ENCODE measurements at places on chromosomes 2 and 18. TPM values are rescaled to one million over a fixed set of nuclear protein-coding genes. Genes with fewer than 3 reads are reported as not detected.

GRB14 gene
- total RNA-seq = 4.8 TPM

DNA sequence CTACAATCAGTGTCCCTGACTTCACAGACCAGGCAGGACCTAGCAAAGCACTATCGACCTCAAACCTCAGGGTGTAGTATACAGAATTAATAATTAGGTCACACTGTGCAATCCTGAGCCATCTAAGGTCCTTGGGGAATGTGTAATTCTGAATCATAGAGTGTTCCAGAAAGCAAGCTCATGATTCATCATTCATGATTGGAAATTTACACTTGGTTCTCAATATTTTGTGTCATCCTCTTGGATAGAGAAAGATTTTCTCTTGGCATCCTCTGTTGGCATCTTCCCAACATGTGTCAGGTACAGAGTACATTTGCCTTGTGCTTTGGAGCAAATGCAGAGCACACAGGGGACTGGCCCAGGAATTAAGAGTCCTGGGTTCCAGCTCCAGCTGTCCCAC is 245.0 kb upstream of the NT5C1B start:
- peak; percentile 72 for DNase-seq

DNA sequence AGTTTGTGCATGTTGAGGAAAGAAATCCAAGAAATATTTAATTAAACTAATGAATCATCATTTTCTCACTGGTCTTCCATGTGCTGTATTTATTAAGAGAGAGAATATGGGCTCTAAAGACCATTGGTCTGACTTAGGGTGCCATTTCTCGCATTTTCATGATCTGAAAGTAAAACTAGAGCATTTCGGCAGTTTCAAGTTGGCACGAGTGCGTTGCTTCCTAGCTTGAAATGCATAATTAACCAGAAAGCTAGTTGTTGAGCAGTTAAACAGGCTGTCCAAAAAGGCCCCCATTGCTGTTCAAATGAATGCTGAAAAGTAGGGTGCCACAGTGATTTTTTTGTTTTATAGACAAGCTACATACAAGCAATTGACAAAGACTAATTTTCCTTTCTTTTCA is 47.4 kb downstream of the SLC8A1 start:
- no peak for DNase-seq

- DNase-seq = peak; percentile 70
Observed at GRCh38 chr2:218733171-218734021, 22.8 kb downstream of the TTLL4 start.

- no peak for DNase-seq
Observed at GRCh38 chr18:59597049-59597448, 100.2 kb downstream of the CCBE1 start.

GRCh38 chr18:63676526-63677323 is 15.0 kb upstream of the SERPINB3 start:
- DNase-seq = no peak

- DNase-seq = no peak
Observed at GRCh38 chr2:167177196-167177595, 288.9 kb downstream of the XIRP2 start.

DNA sequence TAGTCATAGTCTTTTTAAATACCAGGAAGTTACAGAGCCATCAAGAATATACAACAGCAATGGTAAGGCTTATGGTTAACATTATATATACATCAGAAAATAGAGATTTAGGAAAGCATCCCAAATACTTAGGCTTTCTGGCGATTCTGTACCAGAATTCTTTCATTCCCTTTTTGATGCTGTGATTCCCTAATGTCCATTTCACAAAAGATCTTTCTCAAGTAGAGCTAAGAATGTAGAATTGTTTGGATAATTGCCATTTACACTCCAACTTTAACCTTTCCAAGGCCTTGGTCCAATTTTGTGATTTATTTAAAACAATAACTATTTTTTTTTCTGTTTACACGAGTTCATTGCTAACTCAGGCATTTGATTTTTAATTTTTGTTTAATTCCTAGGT is 422.2 kb downstream of the MTX2 start:
- no peak for DNase-seq

DNA sequence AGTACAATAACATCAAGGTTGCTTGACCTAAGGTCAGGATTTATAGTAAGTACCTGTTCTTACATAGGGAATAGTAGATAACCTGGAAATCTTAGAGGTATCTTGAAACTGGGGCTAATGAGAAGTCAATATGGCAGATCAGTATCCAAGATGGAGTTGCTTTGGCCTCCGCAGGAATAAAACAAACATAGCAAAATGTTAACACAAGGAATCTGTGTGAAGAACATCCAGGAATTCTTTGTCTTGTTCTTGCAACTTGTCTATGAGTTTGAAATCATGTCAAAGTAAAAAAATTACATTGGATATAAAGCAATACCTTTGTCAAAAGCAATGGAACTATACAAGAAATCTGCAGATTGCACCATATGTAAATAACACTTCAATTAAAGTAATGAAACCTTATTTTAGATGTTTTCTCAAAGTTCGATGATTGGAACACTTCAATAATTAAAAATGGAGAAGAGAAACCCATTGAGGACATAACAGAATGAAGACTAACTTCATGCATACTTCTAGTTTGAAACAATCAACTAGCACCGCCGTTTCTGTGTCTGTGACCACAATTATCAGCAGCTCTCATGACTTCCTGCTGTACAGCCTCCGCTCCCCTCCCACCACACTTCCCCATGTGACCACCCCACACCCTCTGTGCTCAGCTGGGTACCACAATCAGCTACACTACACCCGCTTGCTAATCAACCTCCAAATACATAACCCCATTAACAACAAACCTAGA is 27.6 kb downstream of the C2orf76 start:
- peak; percentile 13 for DNase-seq

DNA sequence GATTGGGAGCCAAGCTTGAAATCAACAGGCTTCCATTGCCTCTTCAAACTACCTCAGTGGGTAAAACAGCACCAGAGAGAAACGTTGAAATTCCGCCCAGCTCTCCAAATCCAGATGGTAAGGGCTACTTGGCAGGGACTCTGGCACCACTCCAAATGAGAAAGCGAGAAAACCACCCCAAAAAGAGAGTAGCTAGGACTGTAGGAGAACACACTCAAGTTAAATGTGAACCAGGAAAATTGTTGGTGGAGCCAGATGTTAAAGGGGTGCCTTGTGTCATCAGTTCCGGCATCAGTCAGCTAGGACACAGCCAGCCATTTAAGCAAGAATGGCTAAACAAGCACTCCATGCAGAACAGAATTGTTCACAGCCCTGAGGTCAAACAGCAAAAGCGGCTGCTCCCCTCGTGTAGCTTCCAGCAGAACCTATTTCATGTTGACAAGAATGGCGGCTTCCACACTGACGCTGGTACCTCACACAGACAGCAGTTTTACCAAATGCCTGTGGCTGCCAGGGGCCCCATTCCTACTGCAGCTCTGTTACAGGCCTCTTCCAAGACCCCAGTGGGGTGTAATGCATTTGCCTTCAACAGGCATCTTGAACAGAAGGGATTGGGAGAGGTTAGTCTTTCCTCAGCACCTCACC is 167.3 kb downstream of the ASXL3 start:
- no peak for DNase-seq

DNA sequence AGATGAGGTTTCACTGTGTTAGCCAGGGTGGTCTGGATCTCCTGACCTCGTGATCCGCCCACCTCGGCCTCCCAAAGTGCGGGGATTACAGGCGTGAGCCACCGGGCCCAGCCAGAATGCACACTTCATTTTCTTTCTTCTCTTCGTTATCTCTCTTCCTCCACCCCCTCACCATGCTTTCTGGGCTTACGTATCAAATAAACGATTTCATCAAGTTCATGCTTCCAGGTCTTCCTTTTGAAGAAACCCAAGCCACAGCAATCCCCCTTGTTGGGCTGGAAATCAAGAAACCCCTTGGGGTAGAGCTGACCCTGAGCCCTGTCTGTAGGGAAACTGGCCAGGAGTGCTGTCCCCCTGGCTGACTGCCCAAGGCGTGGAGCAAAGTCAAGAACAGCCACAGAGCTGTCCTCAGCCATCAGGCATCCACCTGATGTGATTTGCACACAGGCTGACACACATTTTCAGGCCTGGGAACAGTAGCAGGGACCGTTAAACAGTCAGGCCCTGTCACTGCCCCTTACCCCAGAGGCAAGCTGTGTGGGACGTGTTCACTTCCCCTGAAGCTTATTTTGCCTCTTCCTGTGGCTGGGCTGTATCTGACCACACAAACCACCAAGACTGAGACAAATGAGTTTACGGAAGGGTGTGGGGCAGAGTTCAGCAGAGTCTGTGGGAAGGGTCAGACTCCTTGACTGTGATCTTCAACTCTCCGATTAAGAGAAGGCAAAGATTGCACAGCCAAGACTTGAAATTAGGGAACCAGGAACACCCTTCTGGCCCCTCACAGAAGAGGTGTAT is 15.1 kb upstream of the NMUR1 start:
- peak; percentile 41 for DNase-seq

DNA sequence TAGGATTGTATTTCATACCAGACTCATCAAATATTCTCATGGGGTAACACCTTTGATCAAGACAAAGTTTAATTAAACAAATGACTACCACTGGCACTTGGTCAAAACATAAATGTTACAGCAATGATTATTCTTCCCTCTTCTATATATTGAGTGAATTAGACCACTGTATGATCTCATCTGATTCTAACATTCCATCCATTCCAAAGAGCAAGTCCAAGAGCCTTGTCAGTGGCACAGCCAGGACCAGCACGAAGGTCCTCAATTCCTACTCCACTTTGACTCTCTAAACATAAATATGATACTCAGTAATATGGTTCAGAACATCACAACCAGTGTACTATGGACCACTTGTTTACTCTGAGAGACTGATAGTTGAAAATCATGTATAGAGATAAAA is 86.4 kb downstream of the AP1S3 start:
- no peak for DNase-seq

- no peak for DNase-seq
Observed at GRCh38 chr2:95301876-95302641, 4.9 kb downstream of the KCNIP3 start.

GRCh38 chr18:7139409-7139808 is 21.8 kb upstream of the LAMA1 start:
- DNase-seq = no peak

DNA sequence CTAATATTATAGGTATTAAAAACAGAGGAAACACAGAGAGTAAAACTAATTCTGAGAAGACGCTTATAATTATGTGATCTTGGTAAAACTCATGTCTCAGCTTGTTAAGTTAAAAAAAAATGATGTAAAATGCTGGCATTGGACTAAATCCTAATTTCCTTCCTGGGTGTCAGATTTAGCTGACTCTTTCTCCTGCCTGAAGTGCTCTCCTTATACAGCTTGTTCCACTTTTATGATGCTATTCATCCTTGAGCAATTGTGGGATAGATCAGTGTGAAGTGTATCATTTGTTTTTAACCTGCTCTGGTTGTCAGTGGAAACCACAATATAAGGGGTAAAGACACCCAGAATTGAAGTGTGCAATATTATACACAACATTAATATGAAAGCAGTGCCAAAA is 84.9 kb downstream of the EFEMP1 start:
- DNase-seq = no peak

GRCh38 chr2:176668912-176669311 is 399.7 kb downstream of the MTX2 start:
- DNase-seq = no peak

DNA sequence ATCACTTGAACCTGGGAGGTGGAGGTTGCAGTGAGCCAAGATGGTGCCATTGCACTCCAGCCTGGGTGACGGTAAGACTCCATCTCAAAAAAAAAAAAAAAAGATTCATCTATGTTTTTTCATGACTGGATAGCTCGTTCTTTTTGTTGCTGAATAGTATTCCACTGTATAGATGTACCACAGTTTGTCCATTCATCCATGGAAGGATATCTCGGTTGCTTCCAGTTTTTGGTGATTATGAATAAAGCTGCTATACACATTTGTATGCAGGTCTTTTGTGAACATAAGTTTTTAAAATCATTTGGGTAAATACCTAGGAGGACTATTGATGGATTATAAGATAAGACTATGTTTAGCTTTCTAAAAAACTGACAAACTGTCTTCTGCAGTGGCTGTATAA is 90.8 kb downstream of the ACOXL start:
- no peak for DNase-seq

DNA sequence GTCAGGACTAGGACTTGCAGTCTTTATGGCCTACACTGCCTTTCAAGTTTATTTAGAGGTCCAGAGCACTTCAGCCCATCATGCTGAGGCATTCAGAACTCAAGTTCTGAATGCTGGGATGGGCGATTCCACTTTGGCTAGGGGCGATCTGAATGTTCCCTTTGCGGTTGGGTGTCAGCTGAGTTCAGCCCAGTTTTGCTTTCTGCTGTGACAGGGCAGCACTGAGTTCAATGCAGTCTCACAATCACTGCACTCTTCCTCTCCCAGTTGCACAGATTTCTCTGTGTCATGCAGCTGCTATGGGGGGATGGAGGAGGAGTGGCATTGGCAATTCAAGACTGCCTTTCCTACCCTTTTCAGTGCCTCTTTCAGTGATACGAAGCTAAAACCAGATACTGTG is 1232.0 kb upstream of the FAM98A start:
- DNase-seq = no peak

DNA sequence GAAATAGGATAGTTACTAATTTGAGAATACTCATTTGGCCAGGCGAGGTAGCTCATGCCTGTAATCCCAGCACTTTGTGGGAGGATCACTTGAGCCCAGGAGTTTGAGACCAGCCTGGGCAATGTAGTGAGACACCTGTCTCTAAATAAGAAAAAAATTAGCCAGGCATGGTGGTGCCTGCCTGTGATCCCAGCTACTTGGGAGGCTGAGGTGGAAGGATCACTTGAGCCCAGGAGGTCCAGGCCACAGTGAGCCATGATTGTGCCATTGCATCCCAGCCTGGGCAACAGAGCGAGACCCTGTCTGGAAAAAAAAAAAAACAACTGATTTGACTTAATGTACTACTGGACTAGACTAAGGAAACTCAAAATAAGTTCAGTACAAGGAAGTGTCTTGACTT is 32.7 kb upstream of the ZNF638 start:
- DNase-seq = no peak

DNA sequence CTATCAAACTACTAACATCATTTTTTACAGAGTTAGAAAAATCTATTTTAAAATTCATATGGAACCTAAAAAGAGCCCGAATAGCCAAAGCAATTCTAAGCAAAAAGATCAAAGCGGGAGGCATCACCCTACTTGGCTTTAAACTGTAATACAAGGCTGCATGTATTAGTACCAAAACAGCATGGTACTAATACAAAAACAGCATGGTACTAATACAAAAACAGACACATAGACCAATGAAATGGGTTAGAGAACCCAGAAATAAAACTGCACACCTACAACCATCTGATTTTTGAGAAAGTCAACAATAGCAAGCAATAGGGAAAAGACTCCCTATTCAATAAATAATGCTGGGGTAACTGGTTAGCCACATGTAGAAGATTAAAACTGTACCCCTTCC is 640.7 kb downstream of the IRS1 start:
- DNase-seq = no peak

- DNase-seq = no peak
Observed at GRCh38 chr2:57965961-57966360, 80.6 kb upstream of the VRK2 start.

All from adrenal gland (tissue), 19 donors.